ENCODE measurements at places on chromosomes 6 and 20. TPM values are rescaled to one million over a fixed set of nuclear protein-coding genes. Genes with fewer than 3 reads are reported as not detected.

The LY6G6D gene
- total RNA-seq, result not detected

The GABRR1 gene
- total RNA-seq, result not detected

The POU5F1 gene
- total RNA-seq, result not detected

The UBE3D gene
- 7.1 TPM for total RNA-seq

The CST8 gene
- total RNA-seq, result not detected
